Cortex of kidney (tissue), 1 donor: ENCODE measurements at places on chromosomes 2 and 18.

- no peak for DNase-seq
Measured at GRCh38 chr2:239395524-239395923, 5.3 kb downstream of the HDAC4 start.

GRCh38 chr18:59582395-59582794 is 114.8 kb downstream of the CCBE1 start:
- DNase-seq = no peak

DNA sequence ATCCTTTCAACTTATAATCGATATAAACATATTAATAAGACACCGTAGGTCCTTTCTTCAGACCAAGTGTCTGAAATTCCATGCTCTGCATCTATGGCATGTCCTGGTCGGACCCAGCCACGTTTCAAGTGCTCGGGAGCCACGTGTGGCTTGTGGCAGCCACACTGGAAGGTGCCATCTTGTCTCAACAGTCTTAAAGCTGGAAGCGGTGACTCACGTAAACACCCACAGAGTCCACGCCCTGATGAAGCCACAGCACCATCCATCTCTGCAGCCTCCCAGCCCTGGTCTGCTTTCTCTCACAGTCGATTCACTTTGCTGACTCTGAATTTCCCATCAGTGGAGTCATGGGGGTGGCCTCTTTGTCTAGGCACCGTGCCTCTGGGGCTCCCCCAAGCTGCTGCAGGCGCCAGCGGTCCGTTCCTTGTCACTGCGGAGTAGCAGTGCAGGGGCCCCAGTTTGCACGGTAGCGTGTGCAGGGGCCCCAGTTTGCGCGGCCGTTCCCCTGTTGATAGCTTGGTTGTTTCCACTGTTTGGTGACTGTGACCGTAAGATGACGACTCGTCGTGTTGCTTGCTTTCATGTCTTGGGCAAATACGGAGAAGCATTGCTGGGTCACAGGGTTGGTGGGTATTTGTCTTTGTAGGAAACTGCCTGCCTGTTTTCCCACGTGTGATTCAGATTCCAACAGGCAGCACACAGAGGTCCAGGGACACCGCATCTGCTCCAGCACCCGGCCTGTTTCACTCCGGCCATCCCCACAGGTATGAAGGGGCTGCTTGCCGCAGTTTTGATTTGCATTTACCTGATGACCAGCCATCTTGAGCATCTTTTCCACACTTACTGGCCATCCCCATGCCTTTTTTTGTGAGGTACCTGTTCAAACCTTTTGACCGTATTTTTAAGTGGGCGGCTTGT is 240.3 kb downstream of the HDAC4 start:
- no peak for DNase-seq

GRCh38 chr2:129768485-129769184 is 210.8 kb upstream of the RAB6C start:
- DNase-seq = no peak

DNA sequence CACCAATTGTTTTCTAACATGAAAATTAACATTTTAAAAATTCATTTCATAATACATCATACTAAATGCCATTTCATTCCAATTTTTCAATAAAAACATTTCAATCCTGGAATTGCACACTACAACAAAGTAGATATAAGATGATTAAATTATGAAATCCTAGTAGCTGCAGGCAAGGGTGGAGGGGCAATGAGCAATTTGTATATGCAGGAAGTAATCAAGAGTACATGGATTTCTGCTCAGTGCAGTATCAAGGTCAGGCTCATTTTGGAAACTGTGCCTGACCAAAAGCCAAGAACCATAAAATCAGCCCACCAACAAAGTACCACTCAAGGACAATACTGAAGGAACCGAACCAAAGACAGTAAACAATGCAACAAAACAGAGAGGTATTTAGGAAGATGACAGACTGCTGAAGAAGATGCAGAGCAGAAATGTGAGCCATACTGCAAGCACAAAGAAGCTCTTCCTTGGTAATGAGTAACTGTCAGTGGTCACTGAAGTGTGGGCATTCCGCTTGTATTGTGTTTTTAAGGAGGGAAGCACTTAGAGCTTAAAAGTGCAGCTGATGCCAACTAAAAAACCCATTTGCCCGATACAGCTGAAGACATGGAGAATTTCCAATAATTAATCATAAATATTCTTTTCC is 34.5 kb upstream of the DSEL start:
- no peak for DNase-seq

- DNase-seq = no peak
Measured at GRCh38 chr2:43950383-43951008, 45.3 kb downstream of the LRPPRC start.

GRCh38 chr18:23115683-23116096 is 19.6 kb upstream of the CABLES1 start:
- DNase-seq = no peak

- DNase-seq = no peak
Measured at GRCh38 chr2:207760453-207760852, 9.3 kb downstream of the FZD5 start.

GRCh38 chr2:123771928-123772632 is 253.0 kb upstream of the CNTNAP5 start:
- DNase-seq = no peak

GRCh38 chr2:233814056-233814835 is 36.1 kb downstream of the MROH2A start:
- no peak for DNase-seq

DNA sequence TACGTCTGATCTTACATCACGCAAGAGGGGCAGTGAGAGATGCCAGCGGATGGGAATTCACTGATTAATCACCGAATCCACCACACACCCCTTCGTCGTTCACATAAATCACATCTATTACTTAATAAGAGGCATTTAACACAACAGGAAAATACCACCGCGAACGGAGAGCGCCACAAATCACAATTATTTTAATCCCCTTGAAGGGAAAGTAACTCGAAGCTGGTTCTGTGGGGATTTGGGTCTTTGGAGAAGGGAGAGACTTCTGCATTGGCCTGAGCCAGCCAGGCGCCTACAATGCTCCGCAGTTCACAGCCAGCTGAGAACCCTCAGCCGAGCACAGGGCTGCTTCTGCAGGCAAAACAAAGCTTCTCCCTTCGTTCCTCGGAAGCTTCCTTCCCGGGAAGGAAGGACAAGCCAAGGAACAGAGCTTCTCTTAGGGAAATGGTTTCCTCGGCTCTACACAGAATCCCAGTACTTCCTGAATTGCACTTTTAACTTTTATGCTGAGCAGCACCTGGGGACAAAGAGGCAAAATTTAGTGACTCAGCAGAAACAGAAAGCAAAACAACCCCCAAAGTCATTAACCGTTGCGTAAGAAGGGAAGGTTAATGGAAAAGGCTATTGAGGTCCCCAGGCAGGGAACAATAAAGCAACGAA is at the start of gene LRP1B:
Gene LRP1B (minus strand): TSS at position 7 of the 660 bp plus-strand sequence. CDS start 287 bp downstream, outside the sequence.
- no peak for DNase-seq

GRCh38 chr2:46847185-46847710 is 68.4 kb downstream of the MCFD2 start:
- no peak for DNase-seq

- DNase-seq = no peak
Measured at GRCh38 chr2:70344195-70344594, 42.3 kb upstream of the FAM136A start.

DNA sequence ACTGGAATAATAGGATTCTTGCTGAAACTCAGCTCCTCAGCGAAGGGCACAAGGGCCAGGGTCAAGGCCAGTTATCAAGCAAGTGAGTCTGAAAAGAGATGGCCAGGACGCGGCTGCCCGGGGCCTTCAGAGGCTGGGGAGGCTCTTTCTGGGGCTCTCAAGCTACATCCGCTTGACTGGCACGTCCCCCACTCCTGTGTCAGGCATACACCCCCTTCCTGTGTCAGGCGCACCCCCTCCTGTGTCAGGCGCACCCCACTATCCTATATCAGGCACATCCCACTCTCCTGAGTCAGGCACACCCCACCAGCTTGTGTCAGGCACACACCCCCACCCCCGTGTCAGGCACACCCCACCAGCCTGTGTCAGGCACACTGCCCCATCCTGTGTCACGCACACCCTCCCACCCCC is 91.8 kb downstream of the TPO start:
- DNase-seq = no peak

DNA sequence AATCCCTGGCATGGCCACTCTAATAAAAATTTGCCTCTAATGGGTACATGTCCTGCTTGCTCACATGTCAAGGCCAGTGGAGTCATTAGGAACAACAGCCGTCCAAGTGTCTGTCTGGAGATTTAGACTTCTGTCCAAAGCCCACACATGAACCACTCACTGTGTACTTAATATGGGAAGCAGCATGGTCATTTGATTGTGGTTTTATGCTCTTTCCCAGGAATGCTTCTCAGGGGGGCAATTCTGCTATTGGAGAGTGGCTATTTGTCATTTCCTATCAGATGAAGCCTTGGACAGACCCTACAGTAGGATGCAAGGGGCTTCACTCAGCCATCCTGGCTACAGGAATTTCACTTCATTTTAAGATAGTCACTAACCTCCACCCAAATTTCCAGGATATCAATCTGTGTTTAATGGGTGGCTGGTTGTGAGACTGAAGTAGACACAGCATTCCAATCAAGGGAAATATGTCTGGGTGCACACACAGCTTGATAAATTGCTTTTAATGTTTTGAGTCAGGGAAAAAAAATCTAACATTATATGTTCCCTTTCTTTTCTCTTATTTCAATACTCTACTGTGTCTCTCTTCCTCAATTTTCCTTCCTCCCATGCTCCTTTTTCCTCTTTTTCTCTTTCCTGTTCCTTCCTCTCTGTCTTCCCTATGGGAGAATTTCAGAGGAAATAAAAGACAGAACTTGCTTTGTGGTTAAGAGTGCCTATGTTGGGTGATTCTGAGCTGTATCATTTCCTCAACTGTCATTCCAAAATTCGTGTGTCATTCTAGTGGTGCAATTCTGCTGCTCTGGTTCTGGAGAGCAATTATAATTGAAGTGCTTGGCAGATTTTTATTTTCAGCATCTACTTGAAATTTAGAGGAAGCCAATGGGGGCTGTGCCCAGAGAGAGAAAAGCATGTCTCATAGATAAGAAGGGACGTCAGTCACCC is 320.1 kb downstream of the OSR1 start:
- DNase-seq = no peak
